Right kidney (tissue), 9 donors: ENCODE measurements at places on chromosomes 4 and X.

- DNase-seq = no peak
These were observed 53.7 kb downstream of the TRIM2 start for GRCh38 chr4:153257991-153258390.

DNA sequence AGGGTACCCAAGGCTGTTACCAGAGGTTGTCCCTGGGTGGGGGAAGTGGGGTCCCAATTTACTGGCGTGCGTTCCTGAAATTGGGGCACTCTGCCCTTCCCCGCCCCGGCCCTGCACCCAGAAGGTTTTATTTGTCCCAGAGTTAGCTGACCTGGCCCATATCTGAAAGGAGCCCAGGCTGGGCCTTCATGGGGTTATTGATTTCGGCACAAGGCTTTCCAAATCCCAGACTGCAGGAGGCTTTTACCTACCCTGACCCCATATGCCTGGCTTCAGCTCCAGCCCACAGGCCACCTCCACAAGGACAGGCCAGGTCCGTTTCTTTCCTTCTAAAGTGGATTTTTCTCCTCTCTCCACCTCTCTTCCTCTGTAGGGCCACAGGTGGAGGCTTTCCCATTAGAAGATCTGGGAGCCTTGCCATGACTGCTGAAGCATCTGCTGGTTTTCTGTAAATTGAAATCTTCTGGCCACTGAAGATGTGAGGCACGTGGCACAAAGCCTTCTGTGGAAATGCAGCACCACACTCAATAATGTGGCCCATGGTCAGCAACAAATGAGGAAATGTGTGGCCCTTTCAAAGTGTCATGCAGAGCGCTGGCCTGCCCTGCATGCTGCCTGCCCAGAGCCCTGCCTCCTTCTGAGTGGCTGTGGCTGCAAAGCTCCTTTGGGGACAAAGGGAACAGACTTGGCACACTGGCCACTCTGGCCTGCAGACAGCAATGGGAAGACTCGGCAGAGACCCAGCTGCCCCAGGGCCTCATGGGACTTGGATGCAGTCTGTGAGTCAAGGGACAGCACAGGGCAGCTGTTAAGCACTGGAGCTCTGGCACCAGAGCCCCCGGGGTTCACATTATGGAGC lies 43.1 kb upstream of the MTM1 start:
- DNase-seq = no peak

GRCh38 chrX:19133231-19133630 lies 11.0 kb upstream of the ADGRG2 start:
- no peak for DNase-seq

DNA sequence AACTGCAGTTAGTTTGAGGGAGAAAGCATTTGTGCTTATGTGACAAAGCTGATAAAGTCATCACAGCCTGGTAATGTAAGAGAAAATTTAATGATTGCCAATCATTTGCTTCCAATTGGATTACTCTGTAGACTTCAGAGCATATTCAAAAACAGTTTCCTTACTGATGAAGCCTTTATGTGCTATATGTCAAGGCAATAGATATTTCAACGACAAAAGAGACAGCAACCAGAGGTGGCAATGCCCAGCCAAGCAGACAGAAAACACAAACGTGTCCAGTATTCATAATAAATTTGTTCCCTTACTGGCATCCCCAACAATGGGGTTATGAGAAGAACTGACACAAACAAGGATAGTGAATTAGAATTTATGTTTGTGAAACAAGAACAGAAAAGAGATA lies 1840.3 kb upstream of the PCDH7 start:
- no peak for DNase-seq

GRCh38 chrX:87663421-87663820 lies 145.8 kb downstream of the KLHL4 start:
- no peak for DNase-seq

GRCh38 chrX:97326456-97326855 lies 442.7 kb downstream of the RPA4 start:
- no peak for DNase-seq
